ELF-1 (cell line): ENCODE measurements at places on chromosomes 11 and 22.

- DNase-seq = no peak
Measured at GRCh38 chr22:22914726-22915669, 27.4 kb downstream of the IGLL5 start.

DNA sequence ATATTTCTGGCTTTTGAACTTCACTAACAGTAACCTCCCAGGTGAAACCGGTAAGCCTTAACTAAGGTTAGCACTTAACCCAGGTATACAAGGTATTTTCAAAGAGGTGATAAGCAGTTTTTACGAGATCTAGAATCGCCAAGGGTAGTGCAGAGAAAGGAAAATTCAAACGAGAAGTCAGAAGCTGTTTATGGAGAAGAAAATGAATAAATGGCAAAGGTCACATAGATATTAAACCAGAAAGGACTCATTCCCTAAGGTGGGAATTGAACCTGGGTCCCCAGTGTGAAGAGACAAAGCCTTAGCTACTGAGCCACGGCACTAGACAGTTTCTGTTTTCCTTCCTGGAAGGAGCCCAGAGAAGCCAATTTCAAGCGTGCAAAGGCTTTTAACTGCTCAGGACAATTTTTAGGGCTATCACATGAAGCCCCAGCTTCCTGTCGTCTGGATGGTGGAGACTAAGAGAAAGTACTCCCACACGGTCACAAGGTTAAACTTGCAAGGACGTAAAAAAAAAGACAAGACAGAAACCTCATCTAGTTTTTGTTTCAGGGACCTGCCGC lies 5.7 kb upstream of the C1QTNF6 start:
- DNase-seq = no peak

DNA sequence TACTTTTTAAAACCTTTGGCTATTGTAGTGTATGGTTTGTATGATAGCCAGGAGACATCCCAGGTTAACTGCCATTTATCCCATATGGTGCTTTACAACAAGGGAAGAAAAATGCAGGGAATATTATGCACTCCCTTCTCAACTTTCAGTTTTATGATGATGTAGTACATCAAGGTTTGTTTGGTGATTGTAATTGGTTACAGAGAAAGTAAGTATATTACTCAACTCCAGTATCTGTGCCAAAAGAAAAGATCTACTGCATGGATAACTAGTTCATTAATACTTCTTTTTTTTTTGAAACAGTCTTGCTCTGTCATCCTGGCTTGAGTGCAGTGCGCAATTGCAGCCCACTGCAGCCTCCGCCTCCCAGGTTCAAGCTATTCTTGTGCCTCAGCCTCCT lies 65.3 kb downstream of the BCL2L13 start:
- DNase-seq = no peak

DNA sequence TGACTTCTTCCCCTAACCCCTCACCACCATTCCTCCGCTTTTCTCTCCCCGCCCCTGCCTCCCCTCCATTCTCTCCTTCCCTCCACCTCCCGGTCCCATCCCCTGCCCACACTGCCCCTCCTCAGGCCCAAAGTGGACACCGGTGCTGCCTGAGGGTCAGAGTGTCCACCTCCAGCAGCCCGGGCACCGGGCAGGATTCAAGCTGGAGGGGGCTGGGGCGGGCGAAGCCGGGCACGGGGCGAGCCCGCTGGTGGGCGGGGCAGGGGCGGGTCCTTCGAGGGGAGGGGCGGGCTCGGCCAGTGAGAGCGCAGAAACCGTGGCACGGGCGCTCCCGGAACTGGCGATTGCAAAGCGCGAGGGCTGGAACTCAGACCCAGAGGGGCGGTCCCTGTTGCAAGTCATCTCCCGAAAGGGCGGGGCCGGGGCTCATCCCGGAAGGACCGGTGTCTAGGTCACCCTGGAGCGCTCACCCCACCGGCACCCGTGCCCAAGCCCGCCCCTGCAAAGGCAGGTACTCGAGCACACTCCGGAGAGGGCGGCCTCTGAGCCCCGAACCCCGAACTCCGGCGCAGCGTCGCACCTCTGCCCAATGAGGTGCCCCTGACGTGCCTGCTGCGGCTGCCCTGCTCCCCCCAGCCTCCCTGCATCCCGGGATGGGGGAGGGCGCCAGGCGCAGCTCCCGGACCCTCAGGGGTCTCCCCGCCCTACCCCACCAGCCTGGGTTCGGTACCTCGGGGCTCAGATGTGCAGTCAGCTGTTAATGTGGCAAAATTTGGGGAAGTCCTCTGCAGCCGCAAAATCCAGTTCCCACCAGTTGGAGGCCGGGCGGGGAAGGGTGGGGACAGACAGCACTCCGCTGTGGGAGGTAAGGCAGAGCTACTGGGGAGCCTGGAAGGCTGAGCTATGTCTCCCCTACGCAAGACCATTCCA lies 16.5 kb upstream of the CDKN1C start:
- DNase-seq = peak; percentile 89

GRCh38 chr11:47351156-47352126 lies 1.1 kb downstream of the MYBPC3 start:
- no peak for DNase-seq

- DNase-seq = peak; percentile 83
Measured at GRCh38 chr11:70399681-70400112, 1.4 kb downstream of the CTTN start.

DNA sequence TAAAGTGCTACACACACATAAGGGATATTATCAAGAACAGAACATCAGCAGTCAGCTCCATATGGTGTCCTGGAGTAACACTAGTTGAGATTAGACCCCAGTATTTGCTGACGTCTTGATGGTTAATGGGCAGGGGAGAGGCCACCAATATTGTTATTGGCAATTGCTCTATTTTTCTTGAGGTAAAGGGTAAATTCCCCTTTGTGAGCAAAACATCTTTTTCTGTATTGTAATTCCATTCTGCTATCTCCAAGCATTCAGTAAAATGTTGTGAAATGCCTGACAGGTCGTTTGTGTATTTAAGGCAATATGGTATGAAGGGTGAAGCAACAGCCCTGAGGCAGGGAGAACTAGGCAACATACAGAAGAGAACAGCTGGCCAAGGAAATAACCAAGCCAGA lies 21.9 kb downstream of the PC start:
- no peak for DNase-seq

DNA sequence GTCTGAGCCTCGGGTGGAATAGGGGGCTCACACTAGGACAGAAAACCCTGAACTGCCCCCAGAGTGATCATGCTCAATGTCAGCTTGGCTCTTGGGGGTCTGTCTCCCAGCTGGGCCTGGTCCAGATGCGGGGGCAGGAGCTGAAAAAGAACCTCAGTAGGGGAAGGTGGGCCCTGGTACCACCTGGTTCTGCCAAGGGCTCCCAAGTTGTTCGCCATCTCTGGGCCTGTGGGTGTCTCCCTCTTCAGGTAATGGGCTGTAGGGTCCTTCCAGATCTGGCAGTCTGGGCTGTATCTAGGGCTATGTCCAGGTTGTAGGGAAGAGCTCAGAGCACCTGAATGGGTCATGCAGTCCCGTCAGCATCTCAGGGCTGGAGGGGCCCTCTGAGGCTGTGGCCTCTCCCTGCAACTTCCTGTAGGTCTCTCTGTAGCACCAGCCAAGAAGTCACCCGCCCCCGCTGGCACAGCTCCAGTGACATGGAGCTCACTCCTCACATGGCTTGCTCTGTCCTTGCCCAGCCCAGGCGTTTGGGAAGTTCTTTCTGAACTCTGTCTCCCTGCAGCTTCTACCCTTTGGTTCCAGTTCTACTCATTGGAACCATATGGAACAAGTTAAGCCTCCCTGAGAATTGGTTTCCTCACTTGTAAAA lies 33.0 kb upstream of the SOX10 start:
- DNase-seq = no peak

GRCh38 chr11:72867970-72868369 lies 53.8 kb downstream of the ATG16L2 start:
- DNase-seq = no peak

GRCh38 chr11:61560751-61561150 lies 20.1 kb downstream of the SYT7 start:
- no peak for DNase-seq

GRCh38 chr11:69138265-69138664 lies 17.5 kb upstream of the SMIM38 start:
- peak; percentile 37 for DNase-seq

- no peak for DNase-seq
Measured at GRCh38 chr11:1129143-1129610, 28.6 kb upstream of the MUC5AC start.
